Stimulated activated CD4-positive, alpha-beta T cell treated with anti-CD3 and anti-CD28 coated beads, Interleukin-15, amount 100 ng/mL, for 48 hours (primary cell): ENCODE measurements at places on chromosomes 4 and X.

GRCh38 chrX:149715468-149715867 lies 3.6 kb downstream of the MAGEA11 start:
- no peak for DNase-seq

- no peak for DNase-seq
Measured at GRCh38 chr4:73866246-73866645, 2.9 kb upstream of the CXCL1 start.

GRCh38 chr4:142377342-142378091 lies 468.6 kb downstream of the INPP4B start:
- no peak for DNase-seq

DNA sequence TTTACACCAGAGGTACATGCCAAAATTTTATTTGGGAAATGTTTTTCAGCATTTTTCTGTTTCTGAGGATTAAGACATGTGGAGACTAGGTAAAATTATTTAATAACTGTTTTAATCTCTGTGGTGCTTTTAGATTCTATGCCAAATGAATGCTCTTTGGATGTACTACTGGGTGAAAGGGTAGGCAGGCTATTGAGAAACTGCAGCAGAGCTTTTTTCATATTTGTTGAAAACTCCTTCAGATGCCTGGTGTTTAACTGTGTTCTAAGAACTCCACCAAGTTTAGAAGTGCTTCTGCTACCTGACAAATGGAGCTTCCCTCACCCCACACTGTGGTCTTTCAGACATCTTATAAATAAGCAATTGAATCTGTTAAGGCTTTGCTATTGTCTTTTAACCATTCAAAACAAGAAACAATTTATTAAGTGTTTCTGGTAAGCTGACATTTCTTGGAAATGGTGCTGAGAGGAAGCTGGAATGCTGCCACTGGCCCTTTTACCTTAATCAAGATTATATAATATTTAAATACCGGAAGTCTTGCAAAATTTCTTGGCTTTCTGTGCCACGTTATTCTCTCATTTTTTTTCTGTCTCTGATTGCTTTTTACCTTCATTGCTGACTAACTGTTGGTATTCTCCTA lies 51.2 kb upstream of the CYSLTR1 start:
- DNase-seq, result no peak

DNA sequence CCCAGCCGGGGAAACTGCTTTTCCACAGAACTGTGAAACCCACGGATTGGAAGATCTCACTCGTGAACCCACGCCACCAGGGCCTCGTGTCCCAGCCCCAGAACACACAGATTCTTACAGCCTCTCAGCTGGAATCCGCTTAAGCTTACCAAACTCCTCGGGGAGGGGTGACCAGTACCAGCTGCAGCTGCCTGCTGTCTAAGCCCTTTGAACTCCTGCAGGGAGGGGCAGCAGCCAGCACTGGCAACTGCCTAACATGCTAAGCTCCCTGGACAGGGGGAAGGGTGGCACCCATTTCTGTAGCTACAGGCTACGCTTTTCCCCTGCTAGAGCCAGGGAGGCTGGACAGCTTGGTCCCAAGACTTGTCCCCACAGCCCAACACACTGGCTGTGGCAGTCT lies 38.4 kb downstream of the TBL1X start:
- DNase-seq, result no peak

GRCh38 chrX:48966796-48967579 lies 4.7 kb downstream of the KCND1 start:
- DNase-seq, result no peak

GRCh38 chrX:10282490-10282889 lies 125.7 kb downstream of the CLCN4 start:
- DNase-seq, result no peak

GRCh38 chr4:149972407-149972806 lies 105.8 kb upstream of the DCLK2 start:
- DNase-seq, result no peak

GRCh38 chrX:24082447-24082846 lies 27.7 kb downstream of the EIF2S3 start:
- DNase-seq, result no peak

DNA sequence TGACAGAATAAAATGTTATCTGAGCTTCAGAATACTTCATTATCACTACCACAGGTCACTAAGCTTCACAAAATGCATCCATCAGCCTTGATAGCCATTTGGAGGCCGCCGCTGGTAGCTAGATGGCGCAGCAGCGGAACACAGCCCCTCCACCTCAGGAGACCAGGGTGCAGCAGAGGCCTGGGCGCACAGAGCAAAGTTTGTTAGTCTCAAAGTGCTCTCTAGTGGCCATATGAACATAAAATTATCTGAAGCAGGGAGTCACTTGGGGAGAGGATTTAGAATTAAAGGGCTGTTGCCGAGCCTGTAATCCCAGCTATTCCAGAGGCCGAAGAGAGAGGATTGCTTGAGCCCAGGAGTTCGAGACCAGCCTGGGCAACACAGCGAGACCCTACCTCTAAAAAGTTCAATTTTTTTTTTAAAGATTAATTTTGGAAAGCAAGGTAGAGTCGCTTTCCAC lies 8.1 kb upstream of the DCTD start:
- DNase-seq, result no peak

- no peak for DNase-seq
Measured at GRCh38 chrX:15299941-15300851, 15.2 kb downstream of the ASB11 start.

GRCh38 chrX:139766545-139766983 lies 58.6 kb upstream of the MCF2 start:
- no peak for DNase-seq

GRCh38 chr4:126395664-126396063 lies 1080.9 kb downstream of the FAT4 start:
- DNase-seq, result no peak

- DNase-seq, result no peak
Measured at GRCh38 chr4:22999419-22999818, 306.7 kb downstream of the GBA3 start.

GRCh38 chrX:143429131-143429530 lies 88.1 kb downstream of the SPANXN3 start:
- DNase-seq, result no peak

DNA sequence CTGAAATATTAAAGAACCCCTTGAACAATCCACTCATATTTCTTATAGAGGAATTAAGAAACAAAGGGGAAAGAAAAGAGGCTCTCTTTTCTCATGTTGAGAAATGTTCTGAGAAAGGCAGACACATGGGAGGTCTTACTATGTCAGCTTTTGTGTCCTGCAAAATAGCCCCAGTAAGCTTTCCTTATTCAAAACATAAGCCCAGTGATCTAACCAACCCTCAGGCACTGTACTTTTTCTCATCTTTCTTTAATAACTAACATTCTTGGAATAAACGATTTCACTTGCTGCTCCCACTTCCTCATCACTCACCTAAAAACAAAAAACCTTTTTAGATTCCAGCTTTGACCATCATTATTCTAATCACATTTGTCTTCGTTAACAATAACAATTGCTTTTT lies 115.9 kb downstream of the GLRA3 start:
- DNase-seq, result no peak

- DNase-seq, result no peak
Measured at GRCh38 chrX:16138108-16138427, 14.7 kb downstream of the GRPR start.

DNA sequence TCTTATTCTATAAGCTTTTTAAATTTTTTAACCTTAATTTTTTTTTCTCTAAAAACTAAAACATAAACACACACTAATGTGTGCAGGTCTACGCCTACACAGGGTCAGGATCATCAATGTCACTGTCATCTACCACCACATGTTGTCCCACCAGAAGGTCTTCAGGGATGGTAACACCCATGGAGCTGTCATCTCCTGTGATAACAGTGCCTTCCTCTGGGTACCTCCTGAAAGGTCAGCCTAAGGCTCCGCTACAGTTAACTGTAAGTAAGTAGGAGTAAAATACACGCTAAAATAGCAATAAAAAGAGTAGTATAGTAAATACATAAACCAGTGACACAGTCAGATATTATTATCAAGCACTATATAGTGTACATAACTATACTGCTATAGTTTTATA lies 45.9 kb upstream of the GPRIN3 start:
- DNase-seq, result no peak

- DNase-seq, result no peak
Measured at GRCh38 chr4:141473952-141474351, 162.4 kb upstream of the IL15 start.

GRCh38 chr4:122758033-122758432 lies 25.5 kb downstream of the BBS12 start:
- DNase-seq, result no peak

DNA sequence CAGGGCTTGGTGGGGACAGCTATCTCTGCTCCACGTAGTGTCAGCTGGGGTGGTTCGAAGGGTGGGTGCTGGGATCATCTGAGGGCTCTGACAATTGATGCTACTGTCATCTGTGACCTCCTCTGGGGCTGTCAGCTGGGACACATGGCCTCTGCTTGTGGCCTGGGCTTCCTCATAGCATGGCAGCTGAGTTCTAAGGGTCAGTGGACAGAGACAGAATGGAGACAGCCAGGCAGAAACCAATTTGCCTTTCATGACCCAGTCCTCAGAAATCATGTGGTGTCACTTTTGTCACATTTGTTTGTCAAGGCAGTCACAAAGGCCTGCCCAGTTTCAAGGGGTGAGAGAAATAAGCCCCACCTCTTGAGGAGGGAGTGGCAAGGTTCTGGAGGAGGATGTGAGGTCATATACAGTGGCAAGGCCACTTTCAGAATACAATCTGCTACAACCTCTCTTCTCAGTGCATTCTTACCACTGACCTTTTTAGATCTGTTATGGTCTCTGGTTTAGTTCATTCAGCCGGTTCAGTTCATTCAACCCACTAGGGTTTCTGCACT lies 103.6 kb upstream of the BCOR start:
- no peak for DNase-seq

GRCh38 chr4:123777373-123777772 lies 380.8 kb downstream of the SPRY1 start:
- DNase-seq, result no peak

- peak; percentile 36 for DNase-seq
Measured at GRCh38 chrX:119755981-119756533, 2.3 kb upstream of the SOWAHD start.
